Right atrium auricular region (tissue), 2 donors: ENCODE measurements at places on chromosomes 1 and 21. TPM values are rescaled to one million over a fixed set of nuclear protein-coding genes. Genes with fewer than 3 reads are reported as not detected.

The CLDN8 gene
- not detected for total RNA-seq

The NBPF3 gene
- total RNA-seq, result 4.8 TPM

- DNase-seq, result no peak
Observed at GRCh38 chr1:194067772-194068171, 881.4 kb upstream of the B3GALT2 start.

GRCh38 chr1:2152954-2153353 lies 41.6 kb downstream of the FAAP20 start:
- DNase-seq, result no peak

- no peak for DNase-seq
Observed at GRCh38 chr21:26686278-26686677, 113.2 kb upstream of the CYYR1 start.
